RPMI8226 (cell line): ENCODE measurements at places on chromosomes 7 and 10.
A peak's percentile ranks its signal among the peaks of the same experiment; 100 is the strongest.

DNA sequence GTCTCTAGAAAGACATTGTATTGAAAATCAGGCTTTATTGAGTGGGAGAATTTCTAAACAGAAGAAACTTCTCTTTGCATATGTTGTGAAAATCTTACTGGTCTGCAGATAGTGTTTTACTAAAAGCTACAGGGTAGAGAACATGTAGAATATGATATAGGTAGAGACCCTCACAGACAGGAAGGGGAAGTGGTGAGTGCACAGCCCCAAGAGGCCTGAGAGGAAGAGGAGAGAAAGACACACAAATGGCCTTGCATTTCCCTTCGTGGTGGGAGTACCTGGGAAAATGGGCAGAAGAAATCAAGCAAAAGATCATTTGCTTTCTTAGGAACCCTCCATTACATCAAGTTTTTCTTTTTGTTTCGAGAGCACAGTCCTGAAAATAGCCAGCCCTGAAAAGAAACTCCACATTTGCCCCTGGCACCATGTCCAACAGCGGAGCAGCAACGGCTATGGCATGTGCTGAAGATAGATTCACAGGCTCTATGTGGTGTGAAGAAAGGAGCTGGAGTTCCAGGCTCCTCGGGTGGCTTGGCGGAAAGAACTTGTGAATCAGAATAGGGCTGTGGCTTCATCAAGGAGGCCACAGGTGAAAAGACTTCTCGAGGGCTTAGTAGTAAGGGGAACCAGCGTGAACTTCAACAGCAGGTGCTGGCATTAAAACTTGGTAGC, 143.5 kb downstream of the CALCR start:
- no peak for DNase-seq

- peak; percentile 22 for DNase-seq
These were observed 650.5 kb upstream of the SORCS1 start for GRCh38 chr10:107814865-107815487.

DNA sequence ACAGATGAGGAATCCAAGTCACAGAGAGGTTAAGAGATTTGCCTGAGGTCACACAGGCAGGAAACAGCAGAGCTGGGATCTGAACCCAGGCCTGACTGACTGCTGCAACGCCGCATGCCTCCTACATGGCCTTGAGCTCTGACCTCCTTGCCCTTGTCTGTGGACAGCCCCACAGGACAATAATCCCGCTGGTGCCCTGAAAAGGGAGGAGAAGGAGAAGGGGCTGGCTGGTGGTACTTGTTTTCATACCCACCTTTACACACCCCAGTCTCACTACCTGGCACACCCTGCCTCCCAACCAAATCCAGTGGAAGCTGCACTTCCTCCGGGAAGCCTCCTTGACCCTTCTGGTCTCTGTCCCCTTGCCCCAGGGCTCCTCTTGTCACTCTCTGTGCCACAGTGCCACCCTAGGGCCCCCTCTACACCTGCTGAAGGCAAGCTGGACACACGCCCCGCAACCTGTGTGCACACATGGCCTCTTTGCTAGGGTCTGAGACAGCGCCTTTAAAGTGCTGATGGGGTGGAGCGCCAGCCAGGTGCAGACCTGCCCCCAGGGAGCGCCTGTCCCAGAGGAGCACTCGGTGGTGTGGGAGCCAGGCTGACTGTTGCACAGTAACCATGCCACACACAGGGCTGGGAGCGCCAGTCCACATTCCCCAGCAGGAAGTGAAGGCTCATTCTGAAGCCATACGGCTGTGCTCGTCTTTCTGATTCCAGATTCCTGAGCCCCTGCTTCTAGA, 38.6 kb downstream of the ZCCHC24 start:
- peak; percentile 48 for DNase-seq

DNA sequence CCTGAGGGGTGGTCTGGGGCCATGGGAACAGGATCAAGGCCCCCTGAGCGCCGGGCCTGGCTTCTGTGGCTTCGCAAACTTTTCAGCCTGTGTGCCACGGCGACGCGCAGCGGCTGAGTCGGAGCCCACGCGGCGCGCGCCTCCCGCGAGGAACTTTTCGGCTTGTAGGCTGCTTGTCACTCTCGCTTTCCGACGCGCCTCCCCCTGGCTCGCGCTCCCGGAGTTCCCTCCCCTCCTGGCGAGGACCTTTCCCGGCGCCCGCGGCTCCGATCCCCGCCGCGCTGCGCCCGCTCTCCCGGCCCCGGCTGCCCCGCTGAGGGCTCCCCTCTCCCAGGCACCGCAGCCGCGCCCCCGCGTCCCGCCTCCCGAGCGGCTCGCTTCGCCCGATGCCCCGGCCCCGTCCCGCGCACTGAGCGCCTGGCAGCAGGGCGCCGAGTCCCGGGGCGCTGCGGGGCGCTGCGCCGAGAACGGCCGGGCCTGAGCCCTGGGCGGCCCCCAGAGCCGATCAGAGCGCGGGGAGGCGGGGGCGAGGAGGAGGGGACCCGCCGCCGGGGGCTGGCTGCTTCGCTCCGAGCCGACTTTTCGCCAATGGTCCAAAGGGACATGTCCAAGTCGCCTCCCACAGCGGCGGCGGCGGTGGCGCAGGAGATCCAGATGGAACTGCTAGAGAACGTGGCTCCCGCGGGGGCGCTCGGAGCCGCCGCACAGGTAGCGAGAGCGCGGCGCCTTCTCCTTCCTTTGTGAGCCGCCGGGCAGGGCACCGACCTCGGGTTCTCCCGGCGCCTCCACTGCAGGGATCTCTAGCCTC, at the start of gene CACNB2:
Gene CACNB2, plus strand, starts transcription at position 276 of the 808 bp plus-strand sequence.
- DNase-seq: peak; percentile 7

- DNase-seq: no peak
These were observed 76.6 kb upstream of the ADO start for GRCh38 chr10:62727934-62728333.

- DNase-seq: no peak
These were observed 2.9 kb downstream of the IPMK start for GRCh38 chr10:58264780-58265179.

DNA sequence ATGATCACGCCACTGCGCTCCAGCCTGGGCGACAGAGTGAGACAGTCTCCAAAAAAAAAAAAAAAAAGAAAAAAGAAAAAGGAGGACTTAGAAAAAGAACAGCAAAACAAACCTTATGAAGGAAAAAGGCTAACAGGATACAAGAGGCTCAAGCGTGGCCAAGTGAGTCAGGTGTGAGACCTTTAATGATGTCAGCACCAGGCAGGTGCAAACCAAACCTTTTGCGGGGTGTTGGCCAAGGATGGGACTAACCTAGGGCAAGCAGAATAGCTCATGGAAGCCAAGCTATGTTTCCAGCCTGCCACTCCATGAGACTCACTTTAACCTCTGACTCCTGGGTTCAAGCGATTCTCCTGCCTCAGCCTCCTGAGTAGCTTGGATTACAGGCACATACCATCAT, 11.3 kb upstream of the GNA12 start:
- no peak for DNase-seq

GRCh38 chr10:109126016-109126415, 797.3 kb downstream of the XPNPEP1 start:
- DNase-seq: no peak

DNA sequence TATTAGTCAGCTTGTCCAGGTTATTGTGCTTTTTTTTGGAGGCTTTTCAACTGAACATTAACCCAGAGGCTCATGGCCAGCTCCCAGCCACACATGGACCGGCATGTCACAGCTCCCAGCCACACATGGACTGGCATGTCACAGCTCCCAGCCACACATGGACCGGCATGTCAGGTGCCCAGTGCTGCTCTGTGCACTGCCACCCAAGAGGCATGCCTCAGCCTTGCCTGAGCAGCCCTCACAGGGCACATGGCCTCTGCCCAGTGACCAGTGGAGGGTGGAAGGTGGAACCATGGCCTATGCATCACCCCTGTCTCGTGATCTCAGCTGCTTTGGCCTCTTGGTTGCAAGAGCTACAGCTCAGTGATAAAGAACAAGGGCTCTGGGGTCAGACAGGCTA, 119.8 kb downstream of the OAT start:
- DNase-seq: no peak

- DNase-seq: peak; percentile 84
These were observed 33.4 kb downstream of the INPP5A start for GRCh38 chr10:132570771-132571649.

DNA sequence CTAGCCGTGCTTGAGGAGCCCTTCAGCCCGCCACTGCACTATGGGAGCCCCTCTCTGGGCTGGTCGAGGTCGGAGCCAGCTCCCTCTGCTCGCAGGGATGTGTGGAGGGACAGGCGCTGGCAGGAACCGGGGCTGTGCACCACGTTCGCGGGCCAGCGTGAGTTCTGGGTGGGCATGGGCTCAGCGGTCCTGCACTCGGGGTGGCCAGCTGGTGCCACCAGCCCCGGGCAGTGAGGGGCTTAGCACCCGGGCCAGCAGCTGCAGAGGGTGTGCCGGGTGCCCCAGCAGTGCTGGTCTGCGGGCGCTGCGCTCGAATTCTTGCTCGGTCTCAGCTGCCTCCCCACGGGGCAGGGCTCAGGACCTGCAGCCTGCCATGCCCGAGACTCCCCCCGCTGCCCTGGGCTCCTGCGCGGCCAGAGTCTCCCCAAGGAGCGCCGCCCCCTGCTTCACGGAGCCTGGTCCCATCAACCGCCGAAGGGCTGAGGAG, 90.8 kb upstream of the NRG3 start:
- DNase-seq: no peak

- no peak for DNase-seq
These were observed 49.7 kb upstream of the GLCCI1 start for GRCh38 chr7:7918736-7919448.

GRCh38 chr7:71770269-71770907, 638.4 kb downstream of the GALNT17 start:
- DNase-seq: peak; percentile 59
